ENCODE measurements at places on chromosomes 13 and 19. TPM values are rescaled to one million over a fixed set of nuclear protein-coding genes. Genes with fewer than 3 reads are reported as not detected.

Gene IZUMO4
- not detected for polyA plus RNA-seq

Gene FUT1
- not detected for polyA plus RNA-seq

DNA sequence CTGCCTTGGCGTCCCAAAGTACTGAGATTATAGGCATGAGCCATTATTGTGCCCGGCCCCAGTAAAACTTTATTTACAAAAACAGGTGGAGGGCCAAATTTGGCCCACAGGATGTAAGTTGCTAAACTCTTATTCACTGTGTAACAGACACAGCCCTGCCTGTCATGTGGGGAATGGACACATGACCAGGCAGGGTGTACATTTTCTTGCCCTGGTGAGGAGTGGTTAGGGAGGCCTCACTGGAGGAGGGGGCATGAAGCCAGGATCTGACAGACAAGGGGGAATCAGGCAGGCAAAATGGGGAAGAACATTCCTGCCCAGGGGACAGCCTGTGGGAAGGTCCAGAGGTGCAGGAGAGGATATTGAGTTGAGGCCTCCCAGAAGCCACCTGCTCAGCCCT, 7.4 kb upstream of the PGLS start:
- DNase-seq: no peak

DNA sequence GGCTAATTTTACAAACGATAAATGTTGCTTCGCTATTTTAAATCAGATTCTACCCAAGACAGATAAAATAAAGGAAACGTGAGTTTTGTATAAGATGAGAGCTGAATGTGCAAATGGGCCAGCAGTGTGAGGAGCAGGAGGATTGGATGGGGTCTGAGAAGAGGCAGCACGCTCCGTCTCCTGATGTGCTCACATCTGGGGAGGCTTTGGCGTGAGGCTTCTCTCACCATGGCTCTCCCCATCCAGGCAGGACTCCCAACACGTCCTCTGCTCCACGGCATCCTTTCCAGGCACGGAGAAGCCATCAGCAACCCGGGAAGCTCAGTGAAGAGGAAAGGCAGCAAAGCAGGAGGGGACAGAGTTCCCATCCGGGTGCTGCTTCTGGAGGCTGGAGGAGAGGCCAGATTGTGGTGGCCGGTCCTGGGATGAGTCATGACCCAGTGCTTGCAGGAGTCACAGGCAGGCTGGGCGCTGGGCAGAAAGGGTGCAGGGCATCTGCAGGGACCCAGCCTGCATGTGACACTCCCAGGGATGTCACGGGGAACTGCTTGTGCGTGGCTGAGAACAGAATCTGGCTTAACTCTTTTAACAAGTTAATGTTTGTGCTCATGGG, 47.5 kb downstream of the ZNF536 start:
- no peak for DNase-seq

Gene PDX1
- polyA plus RNA-seq: not detected

DNA sequence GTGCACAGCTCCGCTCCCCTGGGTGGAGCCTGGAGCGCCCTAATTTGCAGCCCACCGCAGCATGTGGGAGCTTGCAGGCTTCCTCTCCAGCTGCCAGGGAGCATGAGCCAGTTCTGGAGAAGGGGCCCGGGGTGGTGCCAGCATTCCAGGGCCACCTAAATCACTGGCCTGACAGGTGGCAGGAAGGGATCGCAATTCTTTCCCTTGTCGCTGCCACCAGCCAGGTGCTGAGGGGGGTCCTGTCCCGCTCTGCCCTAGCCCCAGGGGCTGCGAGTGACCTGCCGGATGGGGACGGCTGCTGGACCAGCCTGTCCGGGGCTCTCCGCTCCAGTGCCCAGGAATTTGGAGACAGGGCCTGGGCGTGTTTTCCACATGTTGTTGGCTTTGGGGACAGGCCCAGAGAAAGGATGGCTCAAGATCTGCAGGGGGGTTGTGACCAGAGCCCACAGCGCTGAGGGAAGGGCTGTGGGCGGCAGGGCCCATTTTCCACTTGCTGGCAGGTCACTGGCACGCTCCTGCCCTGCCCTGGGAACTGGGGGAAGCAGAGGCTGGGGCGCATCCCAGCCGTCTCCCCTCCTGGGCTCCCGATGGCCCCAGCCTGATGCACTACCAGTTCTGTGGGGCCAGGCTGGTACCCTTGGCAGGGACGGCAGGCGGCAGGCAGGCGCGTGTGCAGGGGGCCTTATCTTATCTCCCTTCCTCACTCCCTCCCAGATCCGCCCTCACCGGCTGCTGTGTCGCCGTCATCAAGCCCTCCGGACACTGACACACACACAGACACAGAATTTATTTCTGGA, 9.5 kb downstream of the NDUFA11 start:
- DNase-seq: no peak

Gene CLEC4G
- polyA plus RNA-seq: not detected

- DNase-seq: no peak
These were observed 66.1 kb upstream of the ANKRD10 start for GRCh38 chr13:110980921-110981320.

Gene RPS19
- polyA plus RNA-seq: 3,564 TPM

Gene KLK6
- not detected for polyA plus RNA-seq

DNA sequence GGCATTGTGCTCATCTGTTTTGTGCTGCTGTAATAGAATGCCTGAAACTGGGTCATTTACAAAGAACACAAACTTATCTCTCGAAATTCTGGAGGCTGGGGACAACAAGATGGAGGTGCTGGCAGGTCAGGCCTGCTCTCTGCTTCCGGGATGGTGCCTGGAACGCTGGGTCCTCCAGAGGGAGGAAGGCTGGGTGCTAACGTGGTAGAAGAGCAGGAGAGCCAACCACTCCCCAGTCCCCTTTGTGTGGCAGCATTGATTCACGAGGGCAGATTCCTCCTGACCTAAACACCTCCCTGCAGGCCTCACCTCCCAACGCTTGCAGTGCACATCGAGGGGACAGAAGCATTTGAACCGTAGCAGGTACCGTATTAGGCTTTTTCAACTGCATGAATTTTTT, 34.1 kb upstream of the TFDP1 start:
- DNase-seq: no peak

DNA sequence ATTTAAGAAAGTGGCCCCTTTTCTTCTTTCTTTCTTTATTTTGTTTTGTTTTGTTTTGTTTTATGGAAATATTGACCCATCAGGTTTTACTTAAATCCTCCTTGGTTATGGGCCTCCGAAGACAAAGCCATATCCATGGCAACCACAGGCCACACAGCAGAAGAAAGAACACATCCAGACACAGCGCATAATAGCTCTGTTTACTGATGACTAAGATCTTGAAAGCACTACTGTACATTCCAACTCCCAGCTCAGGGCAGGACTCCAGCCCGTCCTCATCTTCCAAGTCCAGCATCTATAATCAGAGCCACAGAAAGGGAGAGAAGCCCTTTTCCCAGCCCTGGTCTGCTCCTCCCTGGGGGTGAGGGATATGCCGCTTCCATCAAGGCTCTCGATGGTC, 84.3 kb downstream of the NUFIP1 start:
- no peak for DNase-seq

- no peak for DNase-seq
These were observed 772.9 kb upstream of the SLITRK6 start for GRCh38 chr13:86572115-86572514.

- DNase-seq: no peak
These were observed 51.5 kb upstream of the MRI1 start for GRCh38 chr19:13712767-13713201.

- DNase-seq: peak; percentile 99
These were observed at the start of gene TIMM44 for GRCh38 chr19:7943444-7944176. TIMM44 (minus strand) TSS chr19:7943666; CDS start chr19:7943651, 15 bp downstream.

GRCh38 chr19:41577833-41578232, 1.9 kb downstream of the CEACAM21 start:
- DNase-seq: no peak

Measured in immature natural killer cell (primary cell).